ENCODE measurements at places on chromosomes 7 and 10.

DNA sequence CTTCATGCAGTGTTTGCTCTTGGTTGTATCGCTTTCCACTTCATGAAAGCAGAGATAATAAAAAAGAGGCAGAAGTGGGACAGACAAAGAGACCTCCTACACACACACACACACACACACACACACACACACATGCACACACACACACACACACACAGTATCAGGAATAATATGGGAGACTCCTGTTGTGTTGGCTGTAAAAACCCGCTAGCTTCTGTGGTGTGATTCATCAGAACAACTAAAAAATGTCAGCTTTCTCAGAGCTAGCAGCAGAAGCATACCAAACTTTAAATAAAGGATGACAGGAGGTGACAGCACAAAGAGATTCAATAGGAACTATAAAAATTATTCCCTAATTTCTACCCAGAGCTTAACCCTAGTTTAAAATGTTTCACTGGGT lies 148.2 kb upstream of the LRRTM3 start:
- no peak for DNase-seq

DNA sequence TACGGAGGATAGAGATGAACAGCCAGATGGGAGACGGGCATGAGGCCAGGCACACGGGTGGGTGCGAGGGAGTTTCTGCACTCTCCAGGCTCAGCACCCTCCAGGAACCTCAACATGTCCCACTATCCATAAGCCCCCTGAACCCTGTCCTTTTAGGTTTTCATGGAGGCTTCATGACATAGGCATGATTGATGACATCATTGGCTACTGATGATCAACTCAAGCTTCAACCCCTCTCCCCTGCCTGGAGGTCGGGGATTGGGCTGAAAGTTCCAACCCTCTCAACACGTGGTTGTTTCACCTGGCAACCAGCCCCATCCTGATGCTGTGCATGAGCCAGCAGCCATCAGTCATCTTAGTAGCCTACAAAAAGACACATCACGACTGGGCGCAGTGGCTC lies 360.7 kb upstream of the AUTS2 start:
- DNase-seq: no peak

DNA sequence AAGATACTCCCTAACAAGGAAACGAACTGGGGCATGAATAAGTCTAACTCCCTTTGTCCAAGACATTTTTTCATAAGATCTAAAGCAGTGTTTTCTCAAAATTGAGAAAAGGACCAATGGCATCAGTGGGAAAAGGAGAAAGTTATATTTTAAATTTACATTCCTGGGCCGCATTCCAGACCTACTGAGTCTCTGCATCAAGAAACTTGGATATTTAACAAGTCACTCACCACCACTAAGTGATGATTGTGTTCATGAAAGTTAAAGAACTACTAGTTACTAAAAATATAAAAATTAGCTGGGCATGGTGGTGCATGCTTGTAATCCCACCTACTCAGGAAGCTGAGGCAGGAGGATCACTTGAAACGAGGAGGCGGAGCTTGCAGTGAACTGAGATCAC lies 149.6 kb upstream of the MEOX2 start:
- DNase-seq: no peak

GRCh38 chr7:144102041-144102440 lies 7.3 kb upstream of the OR2A2 start:
- no peak for DNase-seq

- peak; percentile 8 for DNase-seq
These were observed 323.1 kb downstream of the TFEC start for GRCh38 chr7:115707258-115708012.

- DNase-seq: peak; percentile 66
These were observed 126.5 kb upstream of the VKORC1L1 start for GRCh38 chr7:65746398-65746669.

- no peak for DNase-seq
These were observed 493.1 kb downstream of the DNAJB9 start for GRCh38 chr7:109062798-109063197.

GRCh38 chr10:819816-820215 lies 111.7 kb downstream of the LARP4B start:
- no peak for DNase-seq

DNA sequence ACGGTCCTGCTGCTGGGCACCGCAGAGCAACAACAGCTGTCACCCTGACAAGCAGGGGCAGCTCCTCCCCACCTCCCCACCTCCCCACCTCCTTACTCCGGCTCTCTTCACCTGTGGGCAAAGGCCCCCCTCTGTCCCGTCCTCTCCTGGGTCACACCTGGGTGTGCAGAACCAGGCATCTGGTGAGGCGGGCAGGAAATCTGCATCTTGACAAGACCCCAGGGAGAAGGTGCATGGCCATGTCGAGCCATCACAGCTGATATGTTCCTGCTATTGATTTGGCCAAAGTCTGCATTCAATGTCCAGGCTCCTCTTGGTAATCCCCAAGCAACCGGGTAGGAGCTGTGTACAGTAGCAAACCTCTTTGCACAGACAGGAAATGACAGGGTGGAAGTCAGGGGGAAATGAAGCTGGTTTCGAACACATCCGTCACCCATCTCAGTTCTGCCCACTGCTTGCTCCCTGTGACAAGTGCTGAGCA lies 554.2 kb downstream of the DNAJB6 start:
- no peak for DNase-seq

GRCh38 chr10:130715686-130716670 lies 579.8 kb downstream of the GLRX3 start:
- no peak for DNase-seq

DNA sequence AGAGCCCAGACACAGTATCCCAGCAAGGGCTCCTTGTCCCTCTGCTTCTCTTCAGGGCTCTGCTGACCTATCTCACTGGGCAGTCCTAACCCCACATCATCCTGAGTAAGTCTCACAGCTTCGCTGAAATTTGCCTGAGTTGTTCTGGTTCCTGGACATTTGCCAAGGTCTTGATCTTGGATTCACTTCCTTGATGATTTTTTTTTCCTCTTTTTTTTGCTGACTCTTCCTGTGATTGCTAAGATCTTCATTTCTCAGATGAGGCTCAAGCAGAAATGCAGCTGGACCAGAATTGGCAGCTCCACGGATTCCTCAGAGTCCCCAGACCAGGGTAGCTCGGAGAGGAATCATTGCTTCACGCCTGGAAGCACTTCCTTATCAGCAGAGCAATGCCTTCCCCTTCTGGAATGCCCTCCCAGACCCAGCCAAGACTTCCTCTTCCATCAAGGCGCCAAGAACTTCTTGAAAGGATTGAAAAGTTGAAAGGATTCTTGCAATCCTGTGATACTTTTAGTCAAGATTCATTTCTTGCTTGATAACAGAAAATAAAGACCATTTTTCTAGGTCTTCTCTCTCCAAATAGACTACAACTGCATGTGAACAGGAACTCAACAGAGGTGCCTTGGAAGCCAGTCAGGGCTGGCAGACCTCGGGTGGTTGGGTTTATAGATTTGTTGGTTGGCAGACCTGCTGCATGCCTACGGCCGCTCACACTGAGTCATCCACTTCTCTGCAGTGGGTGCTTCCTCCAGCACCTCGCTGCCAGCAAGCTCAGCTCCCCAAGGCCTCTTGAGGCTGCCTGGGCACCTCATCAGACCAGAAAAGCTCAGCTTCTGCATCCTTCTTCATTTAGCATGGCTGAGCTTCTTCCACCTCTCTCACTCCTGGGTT lies 8.8 kb upstream of the AFAP1L2 start:
- peak; percentile 70 for DNase-seq

DNA sequence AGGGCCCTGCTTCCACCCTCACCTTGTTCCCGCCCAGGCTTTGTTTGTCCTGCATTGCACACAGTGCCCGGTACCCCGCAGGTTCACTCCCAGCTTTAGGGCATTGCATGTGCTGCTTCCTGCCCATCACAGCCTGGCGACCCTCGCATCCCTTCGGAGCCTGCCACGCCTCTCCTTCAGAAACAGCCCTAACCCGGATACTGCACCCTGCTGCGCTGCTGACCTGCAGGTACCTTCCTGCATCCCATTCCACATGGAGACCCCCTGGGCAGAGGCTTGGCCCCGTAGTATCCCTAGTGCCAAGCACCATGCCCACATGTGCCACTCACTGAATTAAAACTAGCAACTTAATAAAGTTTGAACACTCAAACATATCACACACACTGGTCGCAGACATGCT lies 19.8 kb upstream of the GJD4 start:
- no peak for DNase-seq

Measured in endothelial cell of umbilical vein (primary cell).